ENCODE measurements at places on chromosomes 2 and 18.

- DNase-seq = no peak
Measured at GRCh38 chr2:226052772-226053416, 653.4 kb downstream of the NYAP2 start.

DNA sequence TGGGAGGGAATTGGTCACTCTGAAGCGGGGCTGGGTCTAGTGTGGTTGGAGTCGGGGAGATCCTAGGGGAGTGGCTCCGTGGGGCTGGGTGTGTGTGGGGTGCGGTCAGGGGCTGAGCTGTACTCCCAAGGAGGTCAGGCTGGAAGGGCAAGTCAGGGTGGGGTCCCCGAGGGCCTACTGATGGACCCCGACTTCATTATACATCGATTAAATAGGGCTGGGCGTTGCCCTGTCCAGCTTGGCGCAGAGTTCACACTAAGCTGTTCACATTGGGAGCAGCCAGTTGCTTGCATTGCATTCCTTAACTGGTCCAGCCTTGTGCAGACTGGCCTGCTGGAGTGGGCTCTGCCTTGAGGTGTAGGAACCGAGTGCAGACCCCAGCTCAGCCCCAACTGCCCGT, 131.2 kb downstream of the ASB1 start:
- DNase-seq = no peak

DNA sequence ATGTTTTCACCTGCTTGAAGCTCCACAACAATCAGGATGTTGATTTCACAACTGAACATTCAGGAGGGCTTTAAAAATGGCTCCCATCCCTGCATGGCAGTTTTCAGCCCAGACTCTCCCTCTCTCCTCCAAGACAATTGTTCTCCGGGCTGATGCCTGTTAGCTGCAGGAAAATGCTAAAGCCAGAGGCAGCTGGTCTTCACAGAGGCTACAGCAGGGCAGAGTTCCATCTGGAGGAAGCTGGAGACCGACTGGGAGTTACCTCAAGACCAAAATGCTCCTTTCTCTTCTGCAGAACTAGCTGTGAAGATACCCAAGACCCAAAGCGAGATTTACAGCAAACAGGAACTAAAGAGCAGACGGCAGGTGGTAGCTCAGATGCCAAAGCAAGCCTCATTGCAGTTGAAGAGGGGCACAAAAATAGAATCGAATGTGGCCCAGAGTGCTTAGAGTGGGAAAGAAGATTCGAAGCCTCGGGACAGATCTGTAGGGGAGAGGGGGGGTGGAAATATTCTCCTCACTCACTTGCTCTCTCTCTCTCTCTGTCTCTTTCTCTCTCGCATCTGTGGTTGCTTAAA, 423.6 kb downstream of the ZNF521 start:
- no peak for DNase-seq

DNA sequence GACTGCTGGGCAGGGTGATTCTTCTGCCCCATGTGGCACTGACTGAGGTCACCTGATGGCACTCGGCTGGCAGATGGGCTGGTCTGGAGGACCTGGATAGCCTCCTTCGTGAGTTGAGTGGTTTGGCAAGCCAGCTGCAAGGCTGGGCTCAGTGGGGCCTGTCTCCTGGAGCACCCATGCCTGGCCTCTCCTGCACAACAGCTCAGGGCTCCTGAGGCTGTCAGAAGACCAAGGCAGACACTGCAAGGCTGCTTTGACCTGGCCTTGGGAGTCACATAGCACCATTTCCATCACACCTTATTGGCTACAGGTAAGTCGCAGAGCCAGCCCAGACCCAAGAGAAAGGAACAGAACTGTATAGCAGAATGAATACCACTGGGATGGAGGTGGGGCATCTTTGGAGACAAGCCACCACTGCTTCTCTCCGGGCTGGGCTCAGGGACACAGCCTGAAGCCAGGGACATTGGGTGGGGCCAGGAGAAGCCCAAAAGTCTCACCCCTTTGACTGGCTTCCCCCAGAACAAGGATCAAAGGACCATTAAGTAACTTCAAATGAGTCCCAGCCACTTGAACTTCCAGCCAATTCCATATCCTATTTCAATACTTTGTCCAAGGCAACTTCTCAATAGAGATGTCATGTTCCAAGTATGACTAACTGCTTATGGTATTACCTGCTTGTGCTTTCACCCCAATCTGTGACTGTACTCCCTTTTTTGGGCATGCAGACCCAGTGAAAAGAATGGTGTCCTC, 156.3 kb downstream of the CABLES1 start:
- DNase-seq = no peak

GRCh38 chr2:136049991-136050920, 64.8 kb upstream of the DARS1 start:
- DNase-seq = no peak

DNA sequence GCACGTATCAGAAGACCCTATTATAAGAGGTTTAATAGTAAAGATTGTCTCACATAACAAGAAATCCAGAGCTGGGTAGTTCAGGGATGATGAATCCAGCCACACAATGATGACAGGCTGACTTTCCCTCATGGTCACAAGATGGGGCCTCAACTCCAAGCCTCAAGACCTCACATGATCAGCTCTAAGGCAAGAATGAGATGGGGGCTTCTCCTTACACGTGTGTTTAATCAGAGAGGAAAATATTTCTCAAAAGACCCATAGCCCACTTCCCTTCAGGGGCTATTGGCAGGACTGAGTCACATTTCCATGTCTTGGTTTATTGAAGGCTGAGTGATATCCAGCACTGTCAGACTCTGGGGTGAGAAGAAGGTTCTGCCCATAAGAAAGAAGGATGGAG, 100.2 kb upstream of the FOSL2 start:
- no peak for DNase-seq

- peak; percentile 4 for DNase-seq
Measured at GRCh38 chr18:50559752-50560680, at the start of gene MAPK4. Gene MAPK4, plus strand, starts transcription at chr18:50560087. Its CDS starts 103,872 bp downstream, at chr18:50663959.

- no peak for DNase-seq
Measured at GRCh38 chr2:188450732-188451483, 159.2 kb downstream of the GULP1 start.

- peak; percentile 50 for DNase-seq
Measured at GRCh38 chr2:12718015-12718671, 1.4 kb downstream of the TRIB2 start.

Data from activated naive CD4-positive, alpha-beta T cell treated with Interleukin-2 at 50 U/mL for 16 hours (primary cell).